ENCODE measurements at places on chromosomes 13 and 19.

GRCh38 chr19:45467115-45467455 lies 711 bp upstream of the FOSB start:
- peaks cover 16% of the 10 kb centered on the region for H3K4me1 ChIP-seq
- DNase-seq: no peak
- peak overlapping the region; percentile 98 for H3K27ac ChIP-seq
- no peaks in the 10 kb centered on the region for H3K36me3 ChIP-seq
- H3K4me3 ChIP-seq: peak overlapping the region; percentile 99
- H3K27me3 ChIP-seq: no peaks in the 10 kb centered on the region

GRCh38 chr13:93765811-93766210 lies 539.2 kb downstream of the GPC6 start:
- H3K27ac ChIP-seq: no peak overlapping the region
- H3K4me1 ChIP-seq: no peaks in the 10 kb centered on the region
- no peaks in the 10 kb centered on the region for H3K27me3 ChIP-seq
- H3K4me3 ChIP-seq: no peak overlapping the region
- no peak for DNase-seq

GRCh38 chr13:52405369-52405766 lies 604 bp downstream of the THSD1 start:
- no peaks in the 10 kb centered on the region for H3K27me3 ChIP-seq
- DNase-seq: no peak
- peaks cover 18% of the 10 kb centered on the region for H3K4me1 ChIP-seq
- peak overlapping the region; percentile 38 for H3K4me3 ChIP-seq
- no peaks in the 10 kb centered on the region for H3K36me3 ChIP-seq

DNA sequence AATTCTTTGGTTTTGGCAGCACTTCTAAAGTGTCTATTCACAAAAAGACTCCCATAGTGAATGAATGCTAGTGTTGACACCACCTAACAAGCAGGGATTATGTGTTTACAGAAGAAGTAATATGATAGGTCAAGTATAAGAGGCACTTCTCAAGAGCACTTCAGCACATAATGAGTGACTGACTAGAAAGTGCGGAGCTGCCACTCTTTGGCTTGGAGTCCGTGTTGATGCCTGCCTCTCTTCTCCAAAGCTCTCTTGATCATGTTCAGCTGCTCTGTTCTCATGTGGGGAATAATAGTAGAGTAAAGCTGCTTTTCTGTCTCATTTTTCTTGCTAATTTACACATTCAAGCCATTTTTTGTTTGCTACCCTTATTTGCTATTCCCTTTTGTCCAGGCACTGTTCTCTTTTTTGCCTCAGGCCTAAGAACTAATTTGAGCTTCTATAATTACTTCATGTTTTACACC lies 22.7 kb upstream of the MAB21L1 start:
- DNase-seq: no peak
- H3K27ac ChIP-seq: no peak overlapping the region
- H3K4me1 ChIP-seq: no peaks in the 10 kb centered on the region
- H3K27me3 ChIP-seq: no peaks in the 10 kb centered on the region

- no peak for DNase-seq
- no peaks in the 10 kb centered on the region for H3K36me3 ChIP-seq
- no peak overlapping the region for H3K4me3 ChIP-seq
- no peaks in the 10 kb centered on the region for H3K27me3 ChIP-seq
- no peak overlapping the region for H3K27ac ChIP-seq
Observed at GRCh38 chr13:77544758-77545338, 9.3 kb downstream of the SCEL start.

- no peak overlapping the region for H3K4me3 ChIP-seq
- H3K36me3 ChIP-seq: no peaks in the 10 kb centered on the region
- H3K4me1 ChIP-seq: peaks cover 38% of the 10 kb centered on the region
- peak overlapping the region; percentile 99 for H3K27ac ChIP-seq
Observed at GRCh38 chr19:2059422-2060201, 8.6 kb upstream of the MKNK2 start.

- peaks cover 20% of the 10 kb centered on the region for H3K4me1 ChIP-seq
- no peak overlapping the region for H3K4me3 ChIP-seq
- H3K36me3 ChIP-seq: peaks cover 49% of the 10 kb centered on the region
- no peak for DNase-seq
Observed at GRCh38 chr19:12731337-12731736, 3.1 kb downstream of the TRIR start.

DNA sequence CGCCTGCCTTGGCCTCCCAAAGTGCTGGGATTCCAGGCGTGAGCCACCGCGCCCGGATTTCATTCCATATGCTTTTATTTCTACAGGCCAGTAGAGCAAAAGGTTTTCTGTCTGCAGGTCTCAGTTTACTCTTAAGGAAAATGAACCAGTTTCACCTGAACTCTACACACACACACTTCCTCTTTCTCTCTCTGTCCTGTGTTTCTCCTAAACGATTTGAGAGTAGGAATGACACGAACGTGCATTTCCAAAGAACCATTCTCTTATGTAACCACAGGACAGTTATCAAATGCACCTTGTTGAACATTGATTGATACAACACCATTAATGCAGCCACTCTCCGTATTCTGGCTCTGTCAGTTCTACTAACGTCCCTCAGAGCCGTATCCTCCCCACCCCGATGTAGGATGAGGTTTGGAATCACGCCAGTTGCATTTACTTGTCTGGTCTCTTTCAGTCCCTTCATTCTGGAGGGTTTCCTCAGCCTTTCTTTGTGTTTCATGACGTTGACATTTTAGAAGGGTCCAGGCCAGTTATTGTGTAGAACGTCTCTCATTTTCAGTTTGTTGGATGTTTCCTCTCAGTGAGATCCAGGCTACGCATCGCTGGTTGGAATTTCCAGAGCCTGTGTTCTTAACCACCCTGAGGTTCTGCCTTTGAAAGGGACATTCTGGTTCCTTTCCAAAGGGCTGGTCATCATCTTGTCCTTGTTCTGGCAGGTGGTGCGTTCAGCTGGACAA lies 36.0 kb downstream of the BICRA start:
- no peak overlapping the region for H3K27ac ChIP-seq
- peaks cover 9% of the 10 kb centered on the region for H3K36me3 ChIP-seq
- DNase-seq: no peak
- H3K4me1 ChIP-seq: no peaks in the 10 kb centered on the region
- no peaks in the 10 kb centered on the region for H3K27me3 ChIP-seq

DNA sequence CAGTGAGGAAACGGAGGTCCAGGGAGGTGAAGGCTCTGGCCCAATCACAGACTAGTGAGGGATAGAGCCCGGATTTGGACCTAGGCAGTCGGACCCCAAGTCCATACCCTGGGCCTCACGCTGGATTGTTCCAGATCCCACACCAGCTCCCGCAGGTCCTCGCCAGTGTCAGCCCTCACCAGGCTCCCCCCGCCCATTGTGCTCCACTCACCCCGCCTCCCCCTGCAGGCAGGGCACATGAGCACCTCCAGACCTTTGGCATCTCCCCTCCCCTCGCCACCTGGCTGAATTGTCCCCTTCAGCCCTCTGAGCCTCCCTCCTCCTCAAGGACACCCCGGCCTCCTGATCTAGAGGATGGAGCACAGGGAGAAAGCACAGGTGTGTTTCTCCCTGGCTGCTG lies 152.4 kb downstream of the KATNAL1 start:
- H3K4me1 ChIP-seq: peaks cover 66% of the 10 kb centered on the region
- H3K27me3 ChIP-seq: no peaks in the 10 kb centered on the region
- no peak overlapping the region for H3K4me3 ChIP-seq

DNA sequence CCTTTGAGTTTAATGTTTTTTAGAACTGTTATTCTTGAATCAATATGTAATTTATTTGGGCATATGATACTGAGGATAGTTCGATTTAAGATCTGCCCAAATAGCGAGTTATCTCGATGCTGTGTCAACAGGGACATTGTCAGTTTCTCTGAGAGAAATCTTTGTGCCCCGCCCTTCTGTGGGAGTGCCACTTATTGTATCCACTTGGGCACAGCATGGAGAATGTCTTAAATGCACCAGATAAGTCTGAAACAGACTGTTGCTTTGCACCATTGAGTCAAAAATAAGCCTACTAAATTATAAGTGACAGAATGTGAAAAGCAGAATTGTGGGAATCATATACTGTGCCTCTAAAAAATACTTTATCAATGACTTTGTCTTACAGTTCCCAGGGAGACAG lies 45.6 kb downstream of the RNASEH2B start:
- H3K27ac ChIP-seq: no peak overlapping the region
- no peak overlapping the region for H3K4me3 ChIP-seq
- no peak for DNase-seq
- no peaks in the 10 kb centered on the region for H3K27me3 ChIP-seq
- peaks cover 5% of the 10 kb centered on the region for H3K36me3 ChIP-seq
- H3K4me1 ChIP-seq: no peaks in the 10 kb centered on the region

- DNase-seq: peak; percentile 98
- no peaks in the 10 kb centered on the region for H3K36me3 ChIP-seq
- H3K4me3 ChIP-seq: peak within 1 kb of the TSS; percentile 92
- peak within 1 kb of the TSS; percentile 92 for H3K27ac ChIP-seq
- H3K27me3 ChIP-seq: peaks cover 4% of the 10 kb centered on the region
Observed at GRCh38 chr19:48899781-48900476, at the start of gene NUCB1. NUCB1 (plus strand) TSS chr19:48900312; CDS start chr19:48900797, 485 bp downstream.

DNA sequence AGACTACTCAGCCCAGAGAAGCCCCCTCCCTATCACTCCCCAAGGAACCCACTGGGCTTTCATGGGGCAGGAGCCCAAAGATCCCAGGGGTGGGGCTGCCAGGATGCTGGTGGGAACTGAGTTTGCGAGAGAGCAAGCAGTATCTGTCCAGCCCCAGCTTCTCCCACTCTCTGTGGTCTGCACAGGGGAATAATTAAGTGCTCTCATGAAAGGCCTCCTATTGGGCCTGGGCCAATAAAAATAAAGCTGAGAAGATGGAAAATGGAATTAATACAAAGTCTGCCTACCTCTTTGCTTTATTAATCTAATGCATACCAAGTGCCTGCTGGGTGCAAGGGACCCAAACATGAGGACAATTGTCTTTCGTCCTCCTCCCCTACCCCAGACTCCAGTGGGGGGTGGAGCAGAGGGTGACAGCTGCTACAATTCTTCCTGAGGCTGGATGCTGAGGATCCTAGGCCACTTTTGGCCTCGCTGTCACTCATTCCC lies 5.4 kb downstream of the DDX39A start:
- H3K4me1 ChIP-seq: peaks cover 44% of the 10 kb centered on the region
- H3K4me3 ChIP-seq: no peak overlapping the region
- no peaks in the 10 kb centered on the region for H3K27me3 ChIP-seq
- no peak for DNase-seq

DNA sequence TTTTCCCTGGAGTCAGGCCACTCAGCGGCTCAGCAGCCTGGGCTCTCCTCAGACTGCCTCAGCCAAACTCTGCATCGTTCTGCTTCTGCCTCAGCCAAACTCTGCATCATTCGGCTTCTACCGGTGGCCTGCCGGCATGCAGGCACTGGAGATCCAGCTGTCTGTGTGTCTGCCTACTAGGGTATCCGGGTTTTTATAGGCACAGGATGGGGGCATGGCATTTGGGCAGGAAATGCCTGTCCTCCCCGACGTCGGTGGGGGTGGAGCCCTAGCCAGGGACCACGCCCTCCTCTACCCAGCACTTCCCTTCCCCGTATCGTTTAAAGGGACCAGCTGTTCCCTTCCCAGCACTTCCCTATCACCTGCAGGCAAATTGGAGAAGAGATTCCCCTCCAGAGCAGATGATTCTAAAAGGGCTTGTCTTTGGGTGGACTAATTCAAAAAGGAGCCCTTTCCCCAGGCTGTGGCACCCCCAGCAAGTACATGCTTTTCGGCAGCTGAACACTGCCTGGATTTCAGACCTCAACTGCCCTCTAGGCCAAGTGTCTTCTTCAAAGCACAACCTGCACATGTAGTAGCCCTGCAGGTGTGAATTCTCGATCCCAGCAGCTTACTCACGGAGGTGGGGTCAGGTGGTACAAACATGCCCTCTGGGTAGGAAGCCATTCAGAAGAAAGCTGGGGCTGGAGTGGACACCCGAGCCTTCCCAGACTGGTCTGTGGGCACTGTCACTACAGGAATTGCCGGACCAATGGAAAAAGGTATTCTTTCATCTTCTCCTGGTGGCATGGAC lies 25.4 kb upstream of the GPR12 start:
- no peaks in the 10 kb centered on the region for H3K36me3 ChIP-seq
- peak; percentile 76 for DNase-seq
- peak overlapping the region; percentile 63 for H3K4me3 ChIP-seq
- H3K4me1 ChIP-seq: peaks cover 9% of the 10 kb centered on the region
- H3K27me3 ChIP-seq: no peaks in the 10 kb centered on the region
- H3K27ac ChIP-seq: peak overlapping the region; percentile 22

DNA sequence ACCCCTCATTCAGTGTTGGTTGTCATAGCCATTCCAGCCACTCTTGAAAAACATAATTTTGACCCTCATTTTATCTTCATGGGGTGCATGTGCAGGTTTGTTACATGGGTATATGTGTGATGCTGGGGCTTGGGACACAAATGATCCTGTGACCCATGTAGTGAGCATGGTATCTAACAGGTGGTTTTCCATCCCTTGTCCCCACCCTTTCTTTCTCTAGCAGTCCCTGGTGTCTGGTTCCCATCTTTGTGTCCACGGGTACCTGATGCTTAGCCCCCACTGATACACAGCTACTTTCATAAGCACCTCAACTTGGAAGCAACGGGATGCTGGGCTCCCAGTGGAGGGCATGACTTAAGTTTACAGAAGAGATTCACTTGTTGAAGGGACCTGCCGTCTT lies 373.5 kb downstream of the UQCRFS1 start:
- H3K27ac ChIP-seq: no peak overlapping the region
- H3K36me3 ChIP-seq: no peaks in the 10 kb centered on the region
- DNase-seq: no peak

GRCh38 chr19:2552859-2553258 lies 76.9 kb downstream of the GADD45B start:
- no peaks in the 10 kb centered on the region for H3K36me3 ChIP-seq
- no peaks in the 10 kb centered on the region for H3K27me3 ChIP-seq
- peak overlapping the region; percentile 8 for H3K4me3 ChIP-seq
- peaks cover 10% of the 10 kb centered on the region for H3K4me1 ChIP-seq
- peak; percentile 77 for DNase-seq

GRCh38 chr19:796692-797527 lies at the start of gene PTBP1:
PTBP1 (plus strand) TSS chr19:797452; CDS start chr19:797498, 46 bp downstream.
- no peaks in the 10 kb centered on the region for H3K36me3 ChIP-seq
- peak; percentile 100 for DNase-seq
- H3K27me3 ChIP-seq: no peaks in the 10 kb centered on the region
- peaks cover 31% of the 10 kb centered on the region for H3K4me1 ChIP-seq

DNA sequence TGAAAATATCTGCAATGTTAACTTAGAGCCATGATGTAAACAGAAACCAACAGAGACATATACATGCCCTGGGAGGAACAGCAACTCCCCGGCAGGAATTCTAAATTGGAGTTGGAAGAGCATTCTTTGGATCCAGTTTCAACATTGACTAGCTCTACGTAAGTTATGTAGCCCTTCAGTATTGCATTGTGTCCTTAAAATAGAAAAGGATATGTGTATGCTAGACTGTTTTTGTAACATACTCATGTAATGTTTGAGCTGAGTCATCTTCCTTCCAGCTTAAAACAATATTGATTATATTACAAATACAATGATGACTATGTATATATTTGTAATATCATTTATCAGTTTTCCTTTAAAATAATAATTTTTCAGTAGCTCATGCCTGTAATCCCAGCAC lies 1422.2 kb upstream of the PCDH20 start:
- no peak for DNase-seq
- no peaks in the 10 kb centered on the region for H3K27me3 ChIP-seq
- no peaks in the 10 kb centered on the region for H3K4me1 ChIP-seq
- no peaks in the 10 kb centered on the region for H3K36me3 ChIP-seq

GRCh38 chr13:56271686-56272085 lies 869.0 kb upstream of the PRR20A start:
- no peak overlapping the region for H3K27ac ChIP-seq
- H3K4me3 ChIP-seq: no peak overlapping the region
- DNase-seq: no peak

- no peaks in the 10 kb centered on the region for H3K27me3 ChIP-seq
- H3K36me3 ChIP-seq: no peaks in the 10 kb centered on the region
- no peak for DNase-seq
- no peaks in the 10 kb centered on the region for H3K4me1 ChIP-seq
Observed at GRCh38 chr13:73262862-73263627, 204.2 kb downstream of the KLF5 start.

Measured in naive thymus-derived CD4-positive, alpha-beta T cell (primary cell).